NCI-H2171 (cell line): ENCODE measurements at places on chromosomes 4 and X.

DNA sequence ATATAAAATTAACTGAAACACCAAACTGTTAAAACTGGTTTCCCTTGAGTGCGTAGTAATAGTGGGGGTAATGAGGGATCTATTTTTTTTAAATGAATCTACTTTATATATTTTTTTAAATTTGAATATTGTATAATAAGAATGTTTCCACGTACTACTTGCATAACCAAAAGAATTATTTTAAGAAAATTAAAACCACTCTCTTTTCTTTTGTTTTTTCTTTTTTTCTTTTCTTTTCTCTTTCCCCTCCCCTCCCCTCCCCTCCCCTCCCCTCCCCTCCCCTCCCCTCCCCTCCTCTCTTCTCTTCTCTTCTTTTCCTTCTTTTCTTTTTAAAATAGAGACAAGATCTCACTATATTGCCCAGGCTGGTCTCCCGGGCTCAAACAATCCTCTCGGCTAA lies 166.9 kb upstream of the MID1 start:
- no peak for DNase-seq

DNA sequence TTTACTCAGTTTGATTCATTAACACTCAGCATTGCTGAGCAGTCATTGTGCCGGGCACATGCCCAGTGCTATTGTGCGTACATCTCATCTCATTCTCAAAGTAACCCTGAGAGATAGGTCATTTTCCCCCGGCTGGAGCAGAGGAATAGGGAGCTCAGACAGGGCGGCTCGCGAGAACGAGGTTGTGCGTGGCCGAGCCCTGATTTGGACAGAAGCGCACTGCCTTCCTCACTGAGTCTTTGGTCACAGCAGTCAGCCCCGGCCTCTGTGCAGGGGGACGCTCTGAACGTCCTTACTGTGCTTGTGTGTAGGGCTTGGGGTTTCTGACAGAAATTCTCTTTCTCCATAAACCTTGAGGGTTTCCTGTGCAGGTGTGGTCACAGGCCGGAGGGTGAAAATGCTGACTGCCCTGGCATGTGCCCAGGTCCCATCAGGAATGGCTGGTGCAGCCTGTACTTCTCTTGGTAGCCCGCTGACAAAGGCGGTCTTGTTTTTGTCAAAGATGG lies 39.5 kb downstream of the NOP14 start:
- DNase-seq: no peak

DNA sequence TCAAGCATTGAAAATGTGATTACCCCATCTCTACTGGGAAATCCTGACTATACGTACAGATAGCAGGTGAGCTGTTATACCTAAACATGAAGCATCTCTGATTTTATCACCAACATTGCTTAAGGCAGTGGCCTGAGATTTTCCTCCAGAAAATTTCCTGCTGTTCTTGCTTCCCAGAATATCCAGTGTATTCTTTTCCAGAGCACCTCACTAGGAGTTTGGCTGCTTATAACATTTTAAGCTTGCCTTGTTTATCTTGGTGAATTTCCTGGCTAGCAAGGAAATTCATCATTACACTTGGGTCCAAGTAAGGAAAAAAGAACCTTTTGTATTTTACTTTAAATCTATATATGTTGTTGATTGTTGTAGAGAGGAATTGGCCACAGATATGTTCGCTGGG lies 73.0 kb upstream of the CLCN4 start:
- no peak for DNase-seq

GRCh38 chr4:111905511-111905910 lies 239.7 kb upstream of the FAM241A start:
- DNase-seq: no peak

DNA sequence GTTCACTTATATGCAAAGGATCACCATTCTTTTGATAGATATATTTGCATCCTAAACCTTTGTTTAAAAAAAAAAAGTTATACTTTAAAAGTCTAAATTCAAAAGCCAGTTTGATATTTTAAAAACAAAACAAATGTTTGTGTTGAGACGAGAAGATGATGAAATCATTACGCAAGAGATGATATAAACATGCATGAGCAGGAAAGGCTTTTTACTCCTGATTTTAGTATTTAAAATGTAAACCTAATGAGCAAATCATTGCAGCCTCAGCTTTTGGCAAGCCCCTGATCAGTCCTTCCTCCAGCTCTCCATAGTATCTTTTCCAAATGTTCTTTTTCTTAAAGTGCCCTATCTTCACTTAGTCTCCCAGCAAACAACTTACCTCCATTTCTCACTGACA lies 115.6 kb downstream of the ARAP2 start:
- no peak for DNase-seq
